Naive thymus-derived CD4-positive, alpha-beta T cell (primary cell): ENCODE measurements at places on chromosomes 4 and X. TPM values are rescaled to one million over a fixed set of nuclear protein-coding genes. Genes with fewer than 3 reads are reported as not detected.
A peak's percentile ranks its signal among the peaks of the same experiment; 100 is the strongest.

- H3K27ac ChIP-seq, result peak overlapping the region; percentile 54
- peak overlapping the region; percentile 38 for H3K4me3 ChIP-seq
- DNase-seq, result peak; percentile 37
- H3K36me3 ChIP-seq, result no peaks in the 10 kb centered on the region
- no peaks in the 10 kb centered on the region for H3K27me3 ChIP-seq
Observed at GRCh38 chrX:129755779-129756650, 17.2 kb downstream of the XPNPEP2 start.

DNA sequence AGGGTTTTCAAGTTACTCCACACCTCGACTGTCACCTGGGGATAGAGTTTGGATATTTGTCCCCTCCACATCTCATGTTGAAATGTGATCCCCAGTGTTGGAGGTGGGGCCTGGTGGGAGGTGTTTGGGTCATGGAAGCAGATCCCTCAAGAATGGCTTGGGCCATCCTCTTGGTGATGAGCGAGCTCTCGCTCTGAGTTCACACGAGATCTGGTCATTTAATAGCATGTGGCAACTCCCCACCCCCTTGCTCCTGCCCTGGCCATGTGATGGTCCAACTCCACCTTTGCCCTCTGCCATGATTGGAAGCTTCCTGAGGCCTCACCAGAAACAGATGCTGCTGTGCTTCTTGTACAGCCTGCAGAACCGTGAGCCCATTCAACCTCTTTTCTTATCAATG lies 8.3 kb downstream of the CTAG1A start:
- no peaks in the 10 kb centered on the region for H3K36me3 ChIP-seq
- H3K4me3 ChIP-seq, result no peak overlapping the region
- H3K4me1 ChIP-seq, result peaks cover 6% of the 10 kb centered on the region
- DNase-seq, result no peak
- H3K27ac ChIP-seq, result no peak overlapping the region
- H3K27me3 ChIP-seq, result no peaks in the 10 kb centered on the region

DNA sequence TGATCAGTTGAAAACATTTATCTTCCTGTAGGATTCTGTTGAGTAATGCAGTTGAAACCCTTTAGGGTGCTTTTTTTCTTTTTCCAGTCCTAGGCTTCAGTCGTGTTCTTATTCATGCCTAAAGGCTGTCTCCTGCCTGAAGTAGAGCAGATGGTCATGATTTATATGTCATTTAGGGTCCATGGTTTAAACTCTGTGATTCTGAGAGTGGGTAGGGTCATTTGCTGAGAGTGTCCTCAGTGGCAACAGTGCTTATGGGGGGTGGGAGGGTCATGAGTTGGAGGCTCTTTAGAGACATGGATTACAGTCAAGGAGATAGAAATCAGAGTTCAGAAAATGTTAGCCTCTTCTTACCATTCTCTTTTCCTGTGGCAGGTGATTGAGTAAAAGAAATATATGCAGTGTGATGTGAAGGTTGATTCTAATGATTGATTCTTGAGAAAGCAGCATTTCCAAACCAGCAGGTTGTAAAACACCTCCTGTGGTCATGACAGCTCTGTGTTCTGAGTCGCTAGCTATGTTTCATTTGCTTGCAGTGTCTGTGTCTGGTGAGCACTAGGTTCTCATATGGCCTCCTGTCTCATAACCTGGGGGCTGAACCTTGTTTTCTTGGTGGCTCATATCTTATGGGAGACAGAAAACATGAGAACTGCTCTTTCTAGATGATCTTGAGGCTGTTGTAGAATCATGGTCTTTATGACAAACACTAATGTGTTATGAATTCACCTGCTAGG lies 60.4 kb downstream of the JADE1 start:
- no peaks in the 10 kb centered on the region for H3K27me3 ChIP-seq
- H3K4me1 ChIP-seq, result no peaks in the 10 kb centered on the region
- DNase-seq, result no peak
- no peak overlapping the region for H3K4me3 ChIP-seq
- H3K27ac ChIP-seq, result no peak overlapping the region

GRCh38 chr4:123104310-123105025 lies 182.1 kb upstream of the NUDT6 start:
- H3K4me3 ChIP-seq, result no peak overlapping the region
- H3K27ac ChIP-seq, result no peak overlapping the region
- H3K4me1 ChIP-seq, result no peaks in the 10 kb centered on the region
- H3K36me3 ChIP-seq, result no peaks in the 10 kb centered on the region
- no peak for DNase-seq

DNA sequence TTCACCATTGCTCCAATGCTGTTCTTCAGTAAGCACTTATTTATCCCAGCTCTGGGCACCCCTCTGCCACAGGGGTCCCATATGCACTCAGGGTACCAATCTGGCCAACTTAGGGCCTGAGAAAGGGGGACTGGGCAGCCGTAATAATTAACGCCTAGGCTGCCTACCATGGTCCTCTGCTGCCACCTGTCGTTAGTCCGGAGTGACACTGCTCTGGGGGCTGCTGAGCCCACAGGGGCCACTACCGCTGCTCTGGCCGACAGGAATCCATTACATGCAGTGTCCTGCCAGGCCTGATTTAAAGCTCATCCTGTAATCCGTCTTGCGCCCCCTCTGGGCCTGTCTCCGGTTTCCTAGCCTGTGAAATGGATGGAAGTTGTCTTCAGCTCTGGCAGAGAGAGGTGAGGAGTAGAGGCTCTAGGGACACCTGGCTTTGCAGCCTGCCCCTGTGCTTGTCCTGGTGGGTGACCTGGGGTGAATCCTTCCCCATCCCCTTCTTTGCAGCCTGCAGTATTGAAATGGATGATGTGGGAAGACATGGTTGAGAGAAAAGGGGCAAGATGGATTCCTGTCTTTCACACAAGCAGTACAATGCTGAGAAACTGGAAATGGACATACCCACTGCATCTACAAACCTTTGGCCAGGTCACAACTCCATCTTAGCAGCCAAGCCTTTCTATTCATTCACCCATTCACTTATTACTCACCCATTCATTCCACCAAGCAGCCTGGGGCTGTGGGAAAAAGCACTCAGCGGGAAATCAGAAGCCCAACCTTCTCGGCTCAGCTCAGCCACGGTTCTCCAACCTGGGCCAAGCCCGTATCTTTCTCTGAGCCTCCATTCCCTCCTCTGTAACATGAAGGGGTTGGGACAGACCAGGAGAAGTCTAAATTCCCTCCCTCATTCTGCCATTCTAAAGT lies 116.3 kb upstream of the NALF2 start:
- no peaks in the 10 kb centered on the region for H3K36me3 ChIP-seq
- DNase-seq, result peak; percentile 22
- H3K4me3 ChIP-seq, result no peak overlapping the region
- no peaks in the 10 kb centered on the region for H3K4me1 ChIP-seq
- no peak overlapping the region for H3K27ac ChIP-seq
- H3K27me3 ChIP-seq, result no peaks in the 10 kb centered on the region

GRCh38 chr4:103996637-103997036 lies 276.9 kb upstream of the TACR3 start:
- H3K4me1 ChIP-seq, result no peaks in the 10 kb centered on the region
- no peaks in the 10 kb centered on the region for H3K27me3 ChIP-seq
- no peak overlapping the region for H3K27ac ChIP-seq
- DNase-seq, result no peak

DNA sequence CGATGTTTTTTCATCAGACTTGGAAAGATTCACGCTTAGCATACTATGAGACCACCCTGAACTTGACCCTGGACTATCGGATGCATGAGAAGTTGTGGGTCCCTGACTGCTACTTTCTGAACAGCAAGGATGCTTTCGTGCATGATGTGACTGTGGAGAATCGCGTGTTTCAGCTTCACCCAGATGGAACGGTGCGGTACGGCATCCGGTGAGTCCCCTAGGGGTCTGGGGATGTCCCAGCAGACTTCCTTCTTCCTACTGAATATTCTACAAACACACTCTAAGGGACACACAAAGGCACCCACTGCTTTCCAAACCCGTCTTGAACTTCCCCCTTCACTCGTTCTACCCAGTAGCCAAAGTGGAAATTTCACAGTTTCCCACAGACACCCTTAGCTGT lies 9.3 kb downstream of the GABRQ start:
- DNase-seq, result no peak
- H3K36me3 ChIP-seq, result no peaks in the 10 kb centered on the region
- H3K27me3 ChIP-seq, result no peaks in the 10 kb centered on the region
- no peak overlapping the region for H3K27ac ChIP-seq
- H3K4me3 ChIP-seq, result no peak overlapping the region
- H3K4me1 ChIP-seq, result no peaks in the 10 kb centered on the region

GRCh38 chr4:173802662-173803022 lies 272.6 kb upstream of the HAND2 start:
- H3K4me3 ChIP-seq, result no peak overlapping the region
- no peak for DNase-seq
- no peak overlapping the region for H3K27ac ChIP-seq
- no peaks in the 10 kb centered on the region for H3K4me1 ChIP-seq
- H3K36me3 ChIP-seq, result no peaks in the 10 kb centered on the region

DNA sequence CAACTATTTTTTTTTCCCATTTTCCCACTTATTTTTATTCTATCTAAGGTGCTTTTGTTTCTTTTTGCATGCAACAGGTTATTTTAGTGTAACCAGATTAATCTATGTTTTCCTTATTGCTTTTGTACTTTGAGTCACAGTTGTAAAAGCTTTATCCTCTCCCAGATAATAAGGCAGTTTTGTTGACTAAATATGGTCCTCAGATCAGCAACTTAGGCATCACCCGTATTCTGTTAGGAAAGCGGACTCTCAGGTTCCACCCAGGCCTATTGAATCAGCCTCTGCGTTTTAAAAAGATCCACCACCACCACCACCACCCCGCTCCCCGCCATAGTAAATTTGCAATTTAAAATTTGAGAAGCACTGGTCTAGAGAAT lies 58.6 kb upstream of the USP9X start:
- no peak overlapping the region for H3K4me3 ChIP-seq
- no peak for DNase-seq
- no peaks in the 10 kb centered on the region for H3K4me1 ChIP-seq
- no peaks in the 10 kb centered on the region for H3K27me3 ChIP-seq
- no peaks in the 10 kb centered on the region for H3K36me3 ChIP-seq

- no peak overlapping the region for H3K27ac ChIP-seq
- H3K27me3 ChIP-seq, result no peaks in the 10 kb centered on the region
- no peak overlapping the region for H3K4me3 ChIP-seq
Observed at GRCh38 chr4:16278178-16278577, 51.9 kb upstream of the TAPT1 start.

DNA sequence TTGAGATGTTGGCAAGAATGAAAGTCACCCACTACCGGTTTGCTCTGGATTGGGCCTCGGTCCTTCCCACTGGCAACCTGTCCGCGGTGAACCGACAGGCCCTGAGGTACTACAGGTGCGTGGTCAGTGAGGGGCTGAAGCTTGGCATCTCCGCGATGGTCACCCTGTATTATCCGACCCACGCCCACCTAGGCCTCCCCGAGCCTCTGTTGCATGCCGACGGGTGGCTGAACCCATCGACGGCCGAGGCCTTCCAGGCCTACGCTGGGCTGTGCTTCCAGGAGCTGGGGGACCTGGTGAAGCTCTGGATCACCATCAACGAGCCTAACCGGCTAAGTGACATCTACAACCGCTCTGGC lies 12.3 kb downstream of the RPL9 start:
- H3K27ac ChIP-seq, result no peak overlapping the region
- peak overlapping the region; percentile 26 for H3K4me3 ChIP-seq
- H3K27me3 ChIP-seq, result no peaks in the 10 kb centered on the region
- no peaks in the 10 kb centered on the region for H3K36me3 ChIP-seq
- DNase-seq, result no peak
- H3K4me1 ChIP-seq, result peaks cover 3% of the 10 kb centered on the region

DNA sequence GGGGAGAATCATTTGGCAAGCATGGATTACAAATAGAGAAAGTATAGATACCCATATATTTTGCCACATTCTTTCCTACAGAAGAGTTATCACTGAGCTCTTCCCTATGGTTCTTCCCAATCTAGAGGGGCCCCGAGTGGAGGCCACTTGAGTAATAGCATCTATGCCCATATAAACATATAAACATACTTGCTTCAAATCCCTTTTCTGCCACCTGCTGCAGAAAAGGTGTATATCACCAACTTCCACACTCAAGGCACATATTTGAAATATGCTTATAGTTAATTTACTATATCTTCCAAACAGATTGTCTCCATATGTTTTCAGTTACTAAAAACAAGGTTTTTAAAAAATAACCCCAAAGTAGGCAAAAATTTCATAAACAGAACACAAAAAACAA lies 642.8 kb upstream of the DIPK2B start:
- H3K4me3 ChIP-seq, result no peak overlapping the region
- H3K27ac ChIP-seq, result no peak overlapping the region
- H3K4me1 ChIP-seq, result no peaks in the 10 kb centered on the region

DNA sequence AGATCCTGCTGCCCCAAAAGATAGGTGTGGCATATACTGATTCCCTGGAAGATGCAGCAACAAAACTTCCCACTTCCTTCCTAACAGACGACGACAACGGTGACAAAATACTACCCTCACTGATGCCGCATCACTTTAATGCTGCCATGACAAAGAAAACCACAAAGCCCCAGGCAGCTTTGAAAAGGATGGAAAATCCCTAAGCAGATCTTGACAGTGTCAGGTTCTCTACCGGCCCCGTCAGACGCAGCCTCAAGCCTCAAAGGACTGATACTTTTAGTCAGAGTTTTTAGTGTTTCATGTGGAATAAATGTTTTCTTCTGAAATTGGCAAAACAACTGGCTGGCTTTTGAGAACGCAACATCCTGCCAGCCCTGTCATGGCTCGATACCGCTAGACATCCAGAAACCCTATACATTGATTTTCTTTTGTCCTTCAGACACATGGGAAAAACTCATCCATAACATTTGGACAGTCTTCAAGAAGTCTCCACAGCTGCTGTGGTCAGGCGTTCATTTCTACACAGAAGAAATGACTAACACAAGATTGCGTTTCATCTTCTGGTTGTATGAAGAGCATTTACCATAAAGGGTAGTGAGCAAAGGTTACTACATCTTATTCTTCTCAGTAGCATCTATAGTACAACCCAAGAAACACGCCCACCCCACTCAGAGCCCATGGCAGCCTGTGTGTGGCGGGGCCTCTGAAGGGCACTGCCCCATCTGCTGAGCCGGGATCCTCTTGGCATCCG lies 60.1 kb downstream of the GATB start:
- H3K4me1 ChIP-seq, result no peaks in the 10 kb centered on the region
- no peak overlapping the region for H3K4me3 ChIP-seq
- no peaks in the 10 kb centered on the region for H3K36me3 ChIP-seq
- DNase-seq, result peak; percentile 1
- H3K27me3 ChIP-seq, result no peaks in the 10 kb centered on the region

Gene ERAS
- not detected for total RNA-seq

Gene H2BW2
- total RNA-seq, result not detected

Gene CTAG1A
- not detected for total RNA-seq

Gene PF4V1
- not detected in 2 replicates for total RNA-seq

Gene ACSL4
- 13.4 TPM for total RNA-seq

Gene SERTM2
- not detected in 2 replicates for total RNA-seq

Gene CACNA1F
- total RNA-seq, result 2.2 TPM
